ENCODE measurements at places on chromosomes 2 and 18. TPM values are rescaled to one million over a fixed set of nuclear protein-coding genes. Genes with fewer than 3 reads are reported as not detected.

Gene ATP6V1C2
- total RNA-seq: 0.74 TPM

Gene NPPC
- total RNA-seq: 4.7 TPM

Gene TACR1
- total RNA-seq: 0.19 TPM

Gene ADAM23
- total RNA-seq: 21.3 TPM

Gene ASXL3
- 1.3 TPM for total RNA-seq

Gene ACVR1C
- 0.40 TPM for total RNA-seq

- no peaks in the 10 kb centered on the region for H3K36me3 ChIP-seq
- no peak overlapping the region for H3K4me3 ChIP-seq
- H3K27ac ChIP-seq: no peak overlapping the region
- no peaks in the 10 kb centered on the region for H3K27me3 ChIP-seq
- no peak for DNase-seq
These were observed 823.1 kb downstream of the EPHA4 start for GRCh38 chr2:220748875-220749479.

DNA sequence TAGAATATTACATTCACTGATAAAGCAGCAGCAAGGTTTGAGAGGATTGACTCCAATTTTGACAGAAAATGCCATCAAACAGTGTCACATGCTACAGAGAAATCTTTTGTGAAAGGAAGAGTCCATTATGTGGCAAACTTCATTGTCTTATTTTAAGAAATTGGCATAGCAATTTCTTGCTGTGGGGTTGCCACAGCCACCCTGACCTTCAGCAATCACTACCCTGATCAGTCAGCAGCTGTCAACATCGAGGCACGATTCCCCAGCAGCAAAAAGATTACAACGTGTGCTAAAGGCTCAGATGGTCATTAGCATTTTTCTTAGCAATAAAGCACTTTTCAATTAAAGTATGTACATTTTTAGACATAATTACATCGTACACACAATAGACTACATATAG lies 74.7 kb downstream of the PRKCE start:
- no peaks in the 10 kb centered on the region for H3K4me1 ChIP-seq
- no peaks in the 10 kb centered on the region for H3K27me3 ChIP-seq
- no peak overlapping the region for H3K4me3 ChIP-seq
- H3K27ac ChIP-seq: no peak overlapping the region
- H3K36me3 ChIP-seq: no peaks in the 10 kb centered on the region
- DNase-seq: no peak

DNA sequence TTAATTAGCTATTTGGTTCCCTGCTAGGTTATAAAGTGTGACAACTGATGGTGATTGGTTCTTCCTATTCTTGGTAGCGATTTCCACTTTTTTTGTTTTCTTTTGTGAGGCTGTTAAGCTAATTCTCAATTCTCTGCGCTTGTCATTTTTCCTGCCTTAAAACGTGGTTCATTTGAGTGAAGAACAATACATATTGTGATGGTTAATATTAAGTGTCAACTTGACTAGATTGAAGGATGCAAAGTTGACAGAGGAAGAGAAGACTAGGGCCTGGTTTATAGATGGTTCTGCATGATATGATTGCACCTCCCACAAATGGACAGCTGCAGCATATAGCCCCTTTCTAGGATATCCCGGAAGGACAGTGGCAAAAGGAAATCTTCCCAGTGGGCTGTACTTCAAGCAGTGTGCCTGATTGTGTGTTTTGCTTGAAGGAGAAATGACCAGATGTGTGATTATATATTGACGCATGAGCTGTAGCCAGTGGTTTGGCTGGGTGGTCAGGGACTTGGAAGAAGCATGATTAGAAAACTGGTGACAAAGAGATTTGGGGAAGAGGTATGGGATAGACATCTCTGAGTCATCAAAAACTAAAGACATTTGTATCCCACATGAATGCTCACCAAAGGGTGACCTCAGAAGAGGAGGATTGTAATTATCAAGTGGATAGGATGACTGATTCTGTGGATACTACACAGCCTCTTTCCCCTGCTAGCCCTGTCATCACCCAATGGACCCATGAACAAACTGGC lies 39.4 kb upstream of the ZNF804A start:
- H3K4me1 ChIP-seq: no peaks in the 10 kb centered on the region
- H3K4me3 ChIP-seq: no peak overlapping the region
- H3K27ac ChIP-seq: no peak overlapping the region
- no peaks in the 10 kb centered on the region for H3K36me3 ChIP-seq

- no peak for DNase-seq
- H3K27me3 ChIP-seq: no peaks in the 10 kb centered on the region
- no peaks in the 10 kb centered on the region for H3K36me3 ChIP-seq
- H3K4me3 ChIP-seq: no peak overlapping the region
- no peaks in the 10 kb centered on the region for H3K4me1 ChIP-seq
These were observed 651.3 kb downstream of the NYAP2 start for GRCh38 chr2:226050822-226051221.

GRCh38 chr2:3759761-3760160 lies 56.4 kb downstream of the DCDC2C start:
- H3K27me3 ChIP-seq: no peaks in the 10 kb centered on the region
- no peak overlapping the region for H3K4me3 ChIP-seq
- no peak overlapping the region for H3K27ac ChIP-seq
- H3K36me3 ChIP-seq: no peaks in the 10 kb centered on the region
- no peaks in the 10 kb centered on the region for H3K4me1 ChIP-seq

DNA sequence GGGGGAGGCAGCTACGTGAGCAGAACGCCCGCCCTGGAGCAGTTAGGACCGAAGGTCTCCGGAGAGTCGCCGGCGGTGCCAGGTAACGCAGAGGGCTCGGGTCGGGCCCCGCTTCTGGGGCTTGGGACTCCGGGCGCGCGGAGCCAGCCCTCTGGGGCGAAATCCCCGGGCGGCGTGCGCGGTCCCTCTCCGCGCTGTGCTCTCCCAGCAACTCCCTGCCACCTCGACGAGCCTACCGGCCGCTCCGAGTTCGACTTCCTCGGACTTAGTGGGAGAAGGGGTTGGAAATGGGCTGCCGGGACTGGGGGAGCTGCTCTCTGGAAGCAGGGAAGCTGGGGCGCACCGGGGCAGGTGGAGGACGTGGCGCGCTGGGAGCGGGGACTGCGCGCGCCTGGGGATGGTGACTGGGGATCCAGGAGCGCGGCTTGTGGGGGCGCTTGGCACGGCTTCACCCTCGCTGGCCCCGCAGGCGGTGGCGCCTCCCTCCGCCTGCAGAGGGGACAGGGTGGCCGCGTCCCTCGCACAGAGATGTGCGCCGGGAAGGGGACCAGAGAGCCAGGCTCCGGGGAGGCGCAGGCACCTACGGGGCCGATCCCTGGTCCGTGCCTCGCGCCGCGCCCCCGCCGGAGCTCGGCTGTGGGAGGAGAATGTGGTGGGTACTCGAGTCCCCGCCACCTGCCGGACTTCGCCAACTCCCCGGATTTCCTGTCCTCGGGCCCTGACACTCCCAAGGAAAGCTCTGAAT lies 688 bp downstream of the CDH20 start:
- H3K36me3 ChIP-seq: no peaks in the 10 kb centered on the region
- peak; percentile 79 for DNase-seq
- H3K4me1 ChIP-seq: no peaks in the 10 kb centered on the region
- peak overlapping the region; percentile 50 for H3K4me3 ChIP-seq
- H3K27me3 ChIP-seq: peaks cover 25% of the 10 kb centered on the region
- no peak overlapping the region for H3K27ac ChIP-seq

GRCh38 chr2:220533485-220533884 lies 906.1 kb downstream of the SLC4A3 start:
- H3K4me3 ChIP-seq: no peak overlapping the region
- no peaks in the 10 kb centered on the region for H3K4me1 ChIP-seq
- no peaks in the 10 kb centered on the region for H3K36me3 ChIP-seq
- no peaks in the 10 kb centered on the region for H3K27me3 ChIP-seq

- H3K27ac ChIP-seq: no peak overlapping the region
- DNase-seq: no peak
- H3K27me3 ChIP-seq: no peaks in the 10 kb centered on the region
- no peaks in the 10 kb centered on the region for H3K36me3 ChIP-seq
- no peaks in the 10 kb centered on the region for H3K4me1 ChIP-seq
These were observed 8.5 kb downstream of the CEP76 start for GRCh38 chr18:12694032-12694431.

GRCh38 chr2:104249629-104250028 lies 604.3 kb upstream of the POU3F3 start:
- no peak overlapping the region for H3K27ac ChIP-seq
- H3K4me3 ChIP-seq: no peak overlapping the region
- no peaks in the 10 kb centered on the region for H3K27me3 ChIP-seq
- no peak for DNase-seq
- H3K36me3 ChIP-seq: no peaks in the 10 kb centered on the region

DNA sequence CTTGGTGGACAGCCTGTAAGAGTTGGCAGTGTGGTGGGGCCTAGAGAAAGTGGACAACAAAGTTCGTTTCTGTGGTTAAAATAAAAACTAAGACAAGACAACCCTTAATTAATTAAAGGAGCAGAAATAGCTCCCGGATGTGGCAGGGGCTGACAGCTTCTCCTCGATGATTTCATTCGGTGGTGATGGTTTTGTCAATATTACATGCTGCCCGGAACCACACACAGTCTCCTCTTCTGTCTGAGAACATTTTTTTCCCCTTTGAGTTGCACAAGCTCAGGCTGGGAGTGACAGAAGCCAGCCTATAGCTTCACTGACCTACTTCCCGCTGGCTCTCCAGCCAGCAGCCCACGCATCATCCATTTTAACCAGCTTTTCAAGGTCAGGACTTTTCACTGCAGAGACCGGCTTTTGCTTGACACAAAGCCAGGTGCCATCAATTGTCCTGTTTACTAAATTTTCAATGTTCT lies 378.8 kb downstream of the SLC4A3 start:
- H3K4me1 ChIP-seq: no peaks in the 10 kb centered on the region
- H3K4me3 ChIP-seq: no peak overlapping the region
- H3K27me3 ChIP-seq: no peaks in the 10 kb centered on the region
- no peak for DNase-seq
- H3K36me3 ChIP-seq: no peaks in the 10 kb centered on the region

DNA sequence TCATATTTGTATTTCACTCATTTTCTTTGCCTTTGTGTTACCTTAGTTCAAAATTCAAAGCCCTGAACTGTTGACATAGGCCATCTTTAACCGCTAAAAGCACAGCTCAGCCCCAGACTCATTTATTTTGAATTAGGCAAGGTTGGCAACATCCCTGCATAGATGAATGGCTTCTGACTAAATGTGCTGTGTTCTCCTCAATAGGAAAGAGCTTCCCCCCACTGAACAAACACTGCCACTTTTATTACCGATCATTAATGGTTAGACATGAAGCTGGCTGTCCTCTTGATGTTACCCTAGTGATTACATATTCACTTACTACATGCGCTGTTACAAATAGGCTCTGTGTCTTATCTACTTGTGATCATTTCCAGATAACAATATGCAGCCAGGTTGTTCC lies 170.7 kb downstream of the ADCYAP1 start:
- H3K36me3 ChIP-seq: no peaks in the 10 kb centered on the region
- DNase-seq: no peak
- H3K4me3 ChIP-seq: no peak overlapping the region
- no peak overlapping the region for H3K27ac ChIP-seq

DNA sequence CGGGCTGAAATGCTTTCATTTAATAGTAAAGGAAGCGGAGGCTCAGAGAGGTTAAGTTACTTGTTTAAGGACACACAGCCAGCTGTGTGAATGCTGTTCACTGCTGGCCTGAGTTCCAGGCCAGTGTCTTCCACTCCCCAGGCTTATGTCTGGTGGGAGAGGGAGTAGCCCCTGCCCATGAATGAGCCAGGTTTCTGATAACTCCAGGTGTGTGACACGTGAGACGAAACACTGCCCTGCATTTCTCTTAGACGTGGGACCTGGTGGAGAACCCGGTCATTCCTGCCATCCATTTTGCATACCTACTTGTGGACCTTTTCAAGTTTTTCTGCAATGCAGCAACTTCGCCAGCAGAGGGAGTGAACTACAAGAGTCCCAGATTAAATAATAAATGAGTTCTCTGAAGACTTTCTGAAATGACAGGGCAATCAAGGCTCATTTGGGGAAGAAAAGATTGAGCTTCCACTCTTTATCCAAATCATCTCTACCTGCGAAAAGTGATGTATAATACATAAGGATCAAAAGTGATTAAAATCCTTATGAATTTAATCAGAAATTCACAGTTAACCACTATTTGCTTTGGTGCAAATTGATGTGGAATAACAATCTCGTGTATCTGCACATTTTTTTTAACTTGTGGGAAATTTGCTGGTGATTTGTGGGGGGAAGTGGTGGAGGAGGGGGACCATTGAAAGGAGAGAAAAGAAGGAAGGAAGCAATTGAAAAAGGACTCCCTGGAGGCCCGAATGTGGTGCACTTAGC lies 79.4 kb upstream of the ASB18 start:
- H3K36me3 ChIP-seq: no peaks in the 10 kb centered on the region
- peaks cover 8% of the 10 kb centered on the region for H3K4me1 ChIP-seq
- DNase-seq: peak; percentile 49
- H3K27me3 ChIP-seq: no peaks in the 10 kb centered on the region
- H3K27ac ChIP-seq: no peak overlapping the region

DNA sequence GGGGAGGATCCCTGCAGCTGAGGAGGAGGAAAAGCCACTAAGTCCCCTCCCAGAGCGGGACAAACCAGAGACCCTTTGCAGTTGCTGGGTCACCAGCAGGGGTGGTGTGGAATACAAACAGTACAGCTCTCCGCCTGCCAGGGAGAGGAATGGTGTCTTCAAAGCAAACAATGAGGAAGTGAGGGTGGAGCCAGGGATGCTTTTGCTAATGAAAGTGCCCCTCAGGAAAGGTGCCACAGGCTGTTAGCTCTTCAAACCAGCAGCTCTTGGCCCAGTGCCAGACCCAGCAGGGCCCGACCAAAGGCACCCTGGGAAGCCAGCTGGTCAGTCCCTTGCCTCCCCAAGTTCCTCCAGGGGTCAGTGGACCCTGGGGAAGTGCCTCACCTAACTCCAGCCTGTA lies 102.8 kb downstream of the HIBCH start:
- H3K36me3 ChIP-seq: no peaks in the 10 kb centered on the region
- no peak overlapping the region for H3K27ac ChIP-seq
- H3K27me3 ChIP-seq: no peaks in the 10 kb centered on the region

DNA sequence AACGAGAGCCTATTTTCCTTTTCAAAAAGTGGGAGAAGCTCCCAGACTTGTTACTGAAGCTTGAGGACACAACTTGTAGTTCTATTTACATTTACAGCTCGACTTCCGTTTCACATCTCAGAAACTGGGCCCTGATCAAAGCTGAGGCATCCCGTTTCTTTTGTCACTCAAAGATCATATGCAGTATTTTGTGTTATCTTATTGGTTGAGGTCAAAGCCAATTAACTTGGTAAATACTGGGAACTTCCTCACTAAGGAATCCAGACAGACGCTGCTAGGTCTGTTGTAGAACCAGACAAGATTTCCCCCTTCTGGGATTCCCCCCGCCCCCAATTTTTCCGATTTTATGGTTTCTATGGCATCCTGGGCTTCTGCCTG lies 50.3 kb downstream of the TSN start:
- no peaks in the 10 kb centered on the region for H3K27me3 ChIP-seq
- no peak overlapping the region for H3K4me3 ChIP-seq
- no peak overlapping the region for H3K27ac ChIP-seq
- no peak for DNase-seq
- H3K36me3 ChIP-seq: no peaks in the 10 kb centered on the region
- peaks cover 2% of the 10 kb centered on the region for H3K4me1 ChIP-seq

GRCh38 chr2:234632527-234633391 lies 135.9 kb upstream of the ARL4C start:
- H3K4me3 ChIP-seq: no peak overlapping the region
- H3K36me3 ChIP-seq: no peaks in the 10 kb centered on the region
- peaks cover 12% of the 10 kb centered on the region for H3K4me1 ChIP-seq
- H3K27me3 ChIP-seq: no peaks in the 10 kb centered on the region
- H3K27ac ChIP-seq: peak overlapping the region; percentile 52
- no peak for DNase-seq

GRCh38 chr18:76952747-76953146 lies 130.4 kb downstream of the ZNF236 start:
- H3K27me3 ChIP-seq: no peaks in the 10 kb centered on the region
- no peaks in the 10 kb centered on the region for H3K36me3 ChIP-seq
- no peak overlapping the region for H3K4me3 ChIP-seq
- H3K27ac ChIP-seq: no peak overlapping the region
